ENCODE measurements at places on chromosomes 16 and 17.

DNA sequence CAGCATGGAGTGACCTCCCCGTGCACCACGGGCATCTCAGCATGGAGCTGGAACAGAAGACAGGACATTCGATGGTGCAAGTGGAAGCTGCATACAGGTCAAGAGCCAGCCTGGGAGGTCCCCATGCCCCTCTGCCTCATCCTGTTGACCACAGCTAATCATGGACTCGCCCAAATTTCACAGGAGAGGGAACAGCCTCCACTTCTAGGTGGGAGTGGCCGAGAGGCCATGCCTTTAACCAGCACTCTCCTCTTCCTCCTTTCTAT, 3.8 kb upstream of the SLC47A2 start:
- no peak for DNase-seq

DNA sequence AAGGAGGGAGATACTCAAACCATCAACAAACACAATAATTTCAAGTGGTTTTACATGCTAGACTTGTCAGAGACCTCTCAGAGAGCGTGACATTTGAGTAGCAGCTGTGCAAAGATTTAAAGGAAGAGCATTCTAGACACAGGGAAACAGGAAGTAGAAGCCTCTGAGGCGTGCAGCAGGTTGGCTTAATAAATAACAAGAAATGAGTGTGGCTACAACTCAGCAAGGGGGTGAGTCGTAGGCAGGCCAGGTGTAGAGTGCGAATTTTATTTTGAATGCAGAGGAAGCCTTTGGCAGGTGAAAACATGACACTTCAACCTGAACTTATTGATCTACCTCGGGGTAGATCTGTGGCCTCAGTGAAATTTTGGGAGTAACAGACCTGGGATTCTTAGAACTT, 73.2 kb upstream of the MRTFB start:
- DNase-seq = peak; percentile 56

GRCh38 chr17:1239210-1239609, 31.0 kb upstream of the BHLHA9 start:
- DNase-seq = no peak

GRCh38 chr16:77468831-77469230, 34.0 kb upstream of the ADAMTS18 start:
- DNase-seq = no peak

DNA sequence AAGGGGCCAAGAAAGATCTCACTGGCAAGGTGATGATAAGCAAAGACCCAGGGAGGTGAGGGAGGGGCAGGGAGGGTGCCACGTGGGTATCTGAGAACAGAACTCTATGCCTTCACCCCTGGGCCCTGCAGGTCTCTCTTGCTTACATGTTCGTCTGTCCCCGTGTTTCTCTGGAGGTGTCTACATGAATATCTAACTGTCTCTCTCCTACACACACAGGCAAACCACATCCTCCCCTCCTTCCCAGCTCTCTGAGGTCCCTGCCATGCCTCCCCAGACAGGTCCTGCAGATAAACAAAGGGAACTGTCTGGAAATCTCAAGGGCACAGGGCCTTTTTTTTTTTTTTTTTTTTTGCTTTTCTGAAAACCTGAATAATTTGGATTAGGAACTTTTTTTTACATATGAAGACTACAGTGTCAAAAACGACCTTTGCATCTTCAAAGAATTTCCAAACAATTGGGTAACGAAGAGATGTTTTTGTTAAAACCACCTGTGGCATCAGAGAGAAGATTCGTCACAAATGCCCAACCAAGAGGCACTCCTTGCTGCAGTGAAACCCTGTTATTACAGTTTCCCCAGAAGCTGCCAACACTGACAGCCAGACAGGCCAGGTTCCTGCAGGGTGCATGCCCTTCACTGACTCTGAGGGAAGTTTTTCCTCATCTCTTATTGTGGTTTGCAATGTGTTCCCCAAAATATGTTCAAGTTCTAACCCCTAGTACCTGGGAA, 17.8 kb downstream of the PLLP start:
- DNase-seq = no peak

DNA sequence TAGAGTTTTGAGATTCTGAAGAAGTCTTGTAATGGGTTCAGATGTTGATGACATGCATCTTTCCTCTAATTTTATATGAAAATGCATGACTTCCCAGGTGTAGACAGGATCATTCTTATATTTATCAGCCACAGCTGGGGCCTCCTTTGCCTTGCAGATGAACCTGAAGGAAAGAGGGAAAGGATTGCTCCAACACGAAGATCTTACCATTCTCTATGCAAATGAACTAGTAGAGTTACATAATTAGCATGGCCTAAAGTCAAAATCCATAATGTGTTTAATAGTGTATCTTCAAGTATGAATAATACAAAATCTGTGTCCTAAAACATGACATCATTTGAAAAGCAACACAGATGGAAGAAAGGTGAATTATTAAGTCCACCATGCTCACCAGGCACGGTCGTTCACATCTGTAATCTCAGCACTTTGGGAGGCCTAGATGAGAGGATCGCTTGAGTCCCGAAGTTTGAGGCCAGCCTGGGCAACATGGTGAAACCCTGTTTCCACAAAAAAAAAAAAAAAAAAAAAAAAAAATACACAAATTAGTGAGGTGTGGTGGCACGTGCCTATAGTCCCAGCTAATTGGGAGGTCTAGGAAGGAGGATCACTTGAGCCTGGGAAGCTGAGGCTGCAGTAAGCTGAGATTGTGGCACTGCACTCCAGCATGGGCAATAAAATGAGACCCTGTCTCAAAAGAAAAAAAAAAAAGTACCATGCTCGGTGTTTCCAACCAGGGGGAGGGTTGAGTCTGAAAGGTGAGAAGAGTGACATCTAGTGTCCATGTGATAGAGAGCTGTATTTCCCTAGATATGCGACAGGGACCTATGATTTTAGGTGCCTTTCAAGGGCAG, 6.3 kb downstream of the VWA3A start:
- DNase-seq = peak; percentile 69

DNA sequence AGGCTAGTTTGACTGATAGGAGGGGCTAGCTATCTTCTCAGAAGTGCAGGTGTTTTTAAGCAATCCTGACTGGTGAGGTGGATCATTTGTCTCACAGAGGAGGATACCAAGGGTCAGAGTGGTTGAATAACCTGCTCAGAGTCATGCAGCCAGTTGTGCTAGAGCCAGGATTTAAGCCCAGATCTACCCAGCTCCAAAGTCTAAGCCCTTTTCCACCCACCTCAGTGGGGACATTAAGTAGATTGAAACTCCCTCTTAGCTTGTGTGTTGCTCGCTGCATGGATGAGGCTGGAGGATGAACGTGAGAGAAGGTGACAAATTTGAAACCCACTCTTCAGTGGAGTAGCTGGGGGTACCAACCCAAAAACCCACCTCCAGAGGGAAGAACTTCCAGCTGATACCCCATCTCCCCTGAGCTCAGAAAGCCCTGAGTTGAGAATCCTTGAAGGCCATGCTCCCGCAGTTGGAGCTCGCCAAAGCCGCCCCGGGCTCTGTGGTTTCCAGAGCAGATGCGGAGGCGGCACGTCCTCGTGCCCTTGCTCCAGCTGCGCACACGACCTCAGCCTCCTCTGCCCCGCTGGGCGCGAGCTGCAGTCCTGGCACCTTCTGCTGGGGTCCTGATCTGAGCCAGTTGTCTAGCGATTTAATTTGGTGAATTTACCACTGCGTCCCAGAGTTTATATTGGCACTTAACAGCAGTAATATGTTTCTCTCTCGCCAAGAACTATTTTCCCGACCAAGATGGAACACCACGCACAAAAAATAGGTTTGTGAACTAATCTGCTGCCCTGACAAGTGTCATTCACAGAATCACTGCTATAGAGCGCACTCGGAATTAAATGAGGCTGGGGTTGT, 159.5 kb downstream of the CCDC182 start:
- peak; percentile 56 for DNase-seq

- peak; percentile 77 for DNase-seq
These were observed 3.8 kb upstream of the WIPI1 start for GRCh38 chr17:68461122-68461539.

- DNase-seq = no peak
These were observed 183.5 kb downstream of the KCNJ2 start for GRCh38 chr17:70352834-70353233.

DNA sequence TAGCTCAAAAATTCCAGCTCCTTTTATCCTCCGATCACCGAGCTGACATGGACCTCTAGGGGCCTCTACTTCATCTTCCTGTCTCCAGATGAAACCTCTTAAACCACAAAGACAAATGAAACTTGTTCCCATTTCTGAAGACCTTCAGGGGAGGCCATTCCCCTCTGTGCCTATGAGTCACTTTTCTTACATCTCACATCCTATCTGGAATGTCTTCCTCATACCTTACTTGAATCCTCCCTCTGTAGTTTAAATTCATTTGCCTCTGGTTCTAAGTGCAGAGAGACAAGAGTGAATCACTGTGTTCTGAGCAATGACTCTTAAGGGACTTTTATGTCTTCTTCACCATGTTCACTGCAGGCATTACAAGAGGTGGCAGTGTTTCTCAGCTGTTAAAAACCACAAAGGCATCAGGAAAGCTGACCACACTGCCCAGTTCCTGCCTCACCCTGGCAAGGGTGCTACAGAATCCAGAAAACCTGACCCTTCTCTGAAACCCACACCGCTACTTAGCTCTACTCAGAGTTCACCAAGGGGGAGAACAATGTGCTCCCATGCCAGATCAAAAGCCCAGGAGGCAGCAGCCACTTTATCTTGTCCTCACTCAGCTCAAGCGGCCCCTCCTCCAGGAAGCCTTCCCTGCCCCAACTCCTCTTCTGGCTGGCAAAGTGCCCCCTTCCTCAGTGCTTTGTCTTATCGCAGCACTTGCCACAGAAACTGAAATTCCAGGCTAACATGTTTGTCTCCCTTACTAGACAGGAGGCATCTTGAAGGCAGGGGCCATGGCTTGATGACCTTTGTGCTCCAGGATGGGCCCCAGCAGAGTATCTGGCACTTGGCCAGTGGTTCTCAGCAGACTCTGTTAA, 6.4 kb downstream of the CUEDC1 start:
- no peak for DNase-seq

DNA sequence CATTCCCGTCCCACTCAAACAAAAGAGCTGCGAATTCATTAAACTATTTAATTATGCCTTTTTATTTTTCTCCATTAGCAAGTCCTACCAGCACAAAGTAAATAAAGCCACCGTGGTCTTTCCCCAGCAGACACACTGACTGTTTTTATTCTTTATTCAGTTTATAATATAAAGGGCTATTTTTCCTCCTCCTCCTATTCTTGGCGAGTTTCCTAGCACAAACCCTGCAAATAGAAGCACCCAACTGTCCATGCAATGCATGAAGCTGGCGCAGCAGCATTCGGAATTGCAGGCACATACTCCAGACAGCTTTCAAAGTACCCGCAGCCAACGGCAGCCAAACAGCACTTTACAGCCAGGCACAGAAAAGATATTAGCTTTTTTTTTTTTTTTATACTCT, 583.4 kb upstream of the PSMD7 start:
- DNase-seq = peak; percentile 16

GRCh38 chr16:67179421-67180080, 4.2 kb downstream of the MATCAP1 start:
- no peak for DNase-seq

Measured in NCI-H69 (cell line).